ENCODE measurements at places on chromosomes 1 and 21.

GRCh38 chr1:19462781-19463503 lies 22.4 kb downstream of the CAPZB start:
- DNase-seq = peak; percentile 84

GRCh38 chr1:51313961-51314777 lies 16.2 kb downstream of the TTC39A start:
- DNase-seq = no peak

DNA sequence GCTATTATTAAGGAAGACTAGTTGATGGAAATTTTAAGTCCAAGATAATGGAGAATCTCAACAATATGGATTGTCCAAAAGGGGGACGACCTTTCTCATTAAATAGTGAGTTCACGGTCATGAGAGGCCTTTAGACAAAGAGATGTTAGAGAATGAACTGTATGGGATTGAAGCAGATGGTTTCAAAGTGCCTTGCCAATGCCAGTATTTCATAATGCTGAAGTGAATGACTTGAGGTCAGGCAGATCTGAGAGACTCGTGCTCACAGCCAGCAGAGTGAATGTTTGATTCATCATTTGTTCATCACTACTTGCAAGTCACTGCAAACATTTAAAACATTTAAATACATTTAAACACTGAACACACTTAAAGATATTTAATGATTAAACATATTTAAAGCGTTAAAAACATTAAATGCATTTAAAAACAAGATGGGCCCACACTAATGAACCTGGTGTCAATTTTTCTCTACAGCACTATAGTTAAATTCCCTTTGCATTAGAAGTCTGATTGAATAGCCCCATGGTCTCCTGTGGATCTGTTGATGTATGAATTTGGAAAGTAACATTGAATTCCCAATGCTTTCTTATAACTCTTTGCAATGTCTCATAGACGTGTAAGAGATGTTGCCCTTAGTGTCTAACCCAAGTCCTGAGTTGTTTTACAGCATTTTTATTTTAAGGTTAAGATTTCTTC lies 80.7 kb downstream of the TGFB2 start:
- no peak for DNase-seq

DNA sequence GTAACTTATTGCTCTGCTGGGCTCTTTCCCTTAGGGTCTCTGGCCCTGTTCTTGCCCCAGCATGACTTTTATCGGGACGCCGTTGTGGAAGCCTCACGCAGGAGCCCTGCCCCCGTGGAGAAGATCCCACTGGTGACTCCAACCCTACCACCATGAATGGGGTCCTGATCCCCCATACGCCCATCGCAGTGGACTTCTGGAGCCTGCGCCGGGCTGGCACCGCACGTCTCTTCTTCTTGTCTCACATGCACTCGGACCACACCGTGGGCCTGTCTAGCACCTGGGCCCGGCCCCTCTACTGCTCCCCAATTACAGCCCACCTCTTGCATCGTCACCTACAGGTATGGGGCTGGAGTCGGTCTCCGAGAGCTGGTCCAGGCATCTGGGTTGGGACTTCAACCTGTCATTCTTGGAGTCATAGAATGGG lies 322 bp downstream of the DCLRE1B start:
- DNase-seq = no peak

DNA sequence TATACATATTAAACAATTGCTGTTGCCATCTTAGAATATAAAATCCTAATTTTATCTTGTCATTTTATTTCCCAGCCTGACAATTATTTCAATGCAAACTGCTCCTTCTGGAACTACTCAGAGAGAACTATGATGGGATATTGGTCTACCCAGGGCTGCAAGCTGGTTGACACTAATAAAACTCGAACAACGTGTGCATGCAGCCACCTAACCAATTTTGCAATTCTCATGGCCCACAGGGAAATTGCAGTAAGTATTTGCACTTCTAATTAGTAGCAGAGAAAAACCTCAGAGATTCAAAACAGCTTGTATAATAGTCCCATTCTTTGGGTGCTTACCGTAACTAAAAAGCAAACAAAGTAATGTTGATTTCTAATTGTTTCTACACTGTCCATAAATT lies 167.2 kb downstream of the ADGRL2 start:
- DNase-seq = no peak

DNA sequence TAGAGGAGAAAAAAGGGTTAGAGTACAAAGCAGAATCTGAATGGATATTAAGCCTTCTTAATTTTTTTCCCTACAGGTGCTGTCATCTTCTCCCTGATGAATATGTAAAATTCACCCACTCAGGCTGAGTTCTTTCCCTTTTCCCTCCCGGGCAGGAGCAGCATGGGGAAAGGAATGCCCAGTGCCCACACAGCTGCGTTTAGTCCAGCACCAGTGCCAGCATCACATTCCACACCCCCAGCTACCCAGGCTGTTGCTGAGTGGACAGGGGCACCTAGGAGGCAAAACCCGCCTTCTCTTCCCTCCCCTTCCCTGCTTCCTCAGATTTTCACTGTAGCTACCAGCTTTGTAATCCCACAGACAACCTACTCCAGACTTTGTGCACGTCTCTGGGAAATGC lies 3.4 kb upstream of the CADM3 start:
- no peak for DNase-seq

- no peak for DNase-seq
These were observed 23.9 kb upstream of the KIF1B start for GRCh38 chr1:10186331-10187025.

Data from CD4-positive, alpha-beta T cell treated with Interferon alpha-2 for 1 hour (primary cell).